ENCODE measurements at places on chromosomes 11 and 22. TPM values are rescaled to one million over a fixed set of nuclear protein-coding genes. Genes with fewer than 3 reads are reported as not detected.

Gene ZP1
- polyA plus RNA-seq, result not detected

Gene JRKL
- polyA plus RNA-seq, result 30.1 TPM

Gene CCDC116
- 0.46 TPM for polyA plus RNA-seq

Gene VWCE
- 2.4 TPM for polyA plus RNA-seq

Gene CDHR5
- 22.1 TPM for polyA plus RNA-seq

Gene ADAMTS15
- 41.4 TPM for polyA plus RNA-seq

Gene TMEM86A
- polyA plus RNA-seq, result 8.3 TPM

Gene TSPAN32
- 2.0 TPM for polyA plus RNA-seq

Gene LTBP3
- polyA plus RNA-seq, result 360 TPM

Gene VPREB1
- polyA plus RNA-seq, result not detected

Gene OR8D1
- polyA plus RNA-seq, result not detected

Gene PARVG
- polyA plus RNA-seq, result 2.1 TPM

Gene ZFPL1
- 36.5 TPM for polyA plus RNA-seq

Gene MMP27
- polyA plus RNA-seq, result not detected

Gene RABL2B
- 57.9 TPM for polyA plus RNA-seq

Gene SEZ6L
- polyA plus RNA-seq, result 1.3 TPM

Gene CSTF3
- 58.8 TPM for polyA plus RNA-seq

Gene OR52A1
- not detected for polyA plus RNA-seq

Gene MUC2
- polyA plus RNA-seq, result not detected

DNA sequence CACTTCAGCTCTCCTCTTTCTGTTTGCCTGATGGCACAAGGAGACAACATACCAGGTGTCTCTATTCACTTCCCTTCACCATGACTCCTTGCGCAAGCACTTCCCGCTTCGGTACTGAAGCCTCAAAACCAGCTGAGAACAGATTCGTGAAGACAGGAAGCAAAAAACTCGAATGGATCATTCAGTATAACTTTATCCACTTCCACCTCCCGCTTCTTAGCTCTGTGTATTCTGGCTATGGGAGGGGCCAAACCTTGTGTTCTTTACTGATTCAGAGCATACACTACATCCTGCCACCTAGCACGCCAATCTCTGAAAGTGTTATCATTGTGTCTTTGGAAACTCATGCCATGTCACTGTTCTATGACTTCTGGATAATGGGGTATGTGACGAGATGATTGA is 62.2 kb upstream of the ADA2 start:
- DNase-seq, result no peak

DNA sequence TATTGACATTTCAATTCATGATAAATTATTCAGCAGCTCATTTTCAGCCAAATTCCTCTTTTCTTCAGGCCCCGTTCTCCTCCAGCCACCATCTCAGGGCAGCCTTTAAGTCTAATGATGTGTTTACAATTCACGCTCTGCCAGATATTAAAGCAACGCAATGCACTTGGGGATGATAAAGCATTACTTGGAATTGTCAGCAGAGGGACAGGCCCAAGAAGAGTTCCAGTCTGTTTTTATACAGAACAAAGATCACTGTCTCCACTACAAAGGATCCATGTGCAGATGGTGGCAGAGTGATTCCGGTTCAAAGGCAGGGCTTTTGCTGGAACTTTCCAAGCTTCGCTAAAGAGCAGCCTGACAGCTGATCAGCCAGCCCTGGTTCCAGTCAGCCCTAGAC is 13.6 kb upstream of the GALNT18 start:
- no peak for DNase-seq

- DNase-seq, result no peak
Measured at GRCh38 chr22:47851586-47851985, 1089.1 kb downstream of the TBC1D22A start.

- DNase-seq, result no peak
Measured at GRCh38 chr11:85704967-85705366, 19.0 kb upstream of the CCDC89 start.

- DNase-seq, result no peak
Measured at GRCh38 chr22:40024201-40025061, 29.7 kb downstream of the FAM83F start.

DNA sequence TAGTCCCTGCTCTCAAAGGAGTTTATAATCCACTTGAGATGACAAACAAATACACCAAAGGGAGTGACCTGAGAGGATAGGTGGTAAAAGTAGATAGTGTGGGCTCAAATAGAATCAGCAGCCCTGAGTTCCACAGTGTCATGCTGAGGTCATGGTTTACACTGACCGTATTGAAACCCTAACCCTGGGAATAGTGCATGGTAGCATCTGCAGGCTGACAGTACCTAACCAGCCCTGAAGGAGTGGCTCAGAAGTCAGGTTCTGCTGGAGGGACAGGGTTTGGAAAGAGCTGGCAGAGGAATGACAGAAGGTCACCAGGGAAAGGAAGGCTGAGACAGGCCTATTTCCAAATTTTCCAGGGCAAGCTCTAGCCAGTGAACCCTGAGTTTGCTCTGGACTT is 9.2 kb upstream of the TMPRSS5 start:
- no peak for DNase-seq

DNA sequence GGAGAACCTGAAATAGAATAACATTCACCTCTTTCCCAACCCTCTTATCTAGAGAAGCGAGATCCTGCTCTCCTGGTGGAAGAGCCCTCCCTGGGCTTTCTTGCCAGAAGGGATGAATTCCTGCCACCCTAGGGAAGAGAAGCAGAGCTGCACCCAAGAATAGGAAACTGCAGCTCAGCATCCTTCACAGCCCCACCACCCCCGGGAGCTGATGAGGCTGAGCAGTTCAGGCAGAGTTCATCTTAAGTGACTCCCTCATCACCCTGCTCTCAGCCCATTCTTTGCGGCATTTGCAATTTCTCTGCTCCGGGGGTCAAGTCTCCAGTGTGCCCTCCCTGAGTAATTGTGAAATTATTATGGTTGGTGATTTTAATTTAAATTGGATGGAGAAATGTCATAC is 514.9 kb downstream of the BUD13 start:
- DNase-seq, result no peak

DNA sequence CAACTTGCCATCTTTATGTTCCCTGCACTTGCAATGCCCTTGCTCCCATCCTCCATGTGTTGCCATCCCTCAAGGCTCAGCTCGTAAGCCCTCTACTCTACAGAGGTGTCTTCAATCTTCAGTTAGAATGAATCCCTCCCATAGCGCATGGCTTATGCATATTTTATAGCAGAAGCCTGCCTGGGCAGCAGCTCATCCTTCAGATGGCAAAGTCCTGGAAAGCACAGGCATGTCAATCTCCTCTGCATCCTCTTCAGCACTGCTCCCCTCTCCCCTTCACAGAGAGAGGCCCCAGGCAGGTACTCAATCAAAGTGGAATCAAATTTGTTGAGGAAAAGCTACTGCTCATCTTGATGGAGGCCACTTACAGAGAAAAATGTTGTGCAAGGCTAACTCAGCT is 31.1 kb upstream of the ABCC8 start:
- DNase-seq, result no peak

GRCh38 chr11:67656278-67656922 is 5.9 kb upstream of the ACY3 start:
- no peak for DNase-seq

- no peak for DNase-seq
Measured at GRCh38 chr11:61325649-61326414, 7.1 kb downstream of the DDB1 start.

GRCh38 chr11:117925198-117925925 is 3.8 kb downstream of the TMPRSS13 start:
- DNase-seq, result no peak

DNA sequence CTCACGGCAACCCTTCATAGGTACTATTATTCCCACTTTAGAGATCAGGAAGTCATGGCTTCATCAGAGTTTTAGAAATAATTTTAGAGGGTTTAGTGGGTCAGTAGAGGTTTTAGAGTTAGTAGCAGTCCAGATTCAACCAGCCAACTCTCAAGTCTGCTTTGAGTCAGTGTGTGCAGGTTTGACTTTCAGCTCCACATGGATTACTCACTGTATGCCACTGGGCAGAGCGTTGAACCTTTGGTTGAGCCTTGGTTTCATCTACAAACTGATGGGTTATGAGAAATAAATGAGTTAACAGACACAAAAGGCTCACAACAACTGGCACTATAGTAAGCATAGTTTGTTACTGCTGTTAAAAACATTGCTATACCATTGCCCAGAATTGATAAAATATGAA is 19.0 kb upstream of the TP53AIP1 start:
- DNase-seq, result no peak

GRCh38 chr11:93895106-93895862 is 44.9 kb upstream of the VSTM5 start:
- DNase-seq, result peak; percentile 36

GRCh38 chr22:42500161-42500835 is 19.3 kb downstream of the RRP7A start:
- DNase-seq, result peak; percentile 56

DNA sequence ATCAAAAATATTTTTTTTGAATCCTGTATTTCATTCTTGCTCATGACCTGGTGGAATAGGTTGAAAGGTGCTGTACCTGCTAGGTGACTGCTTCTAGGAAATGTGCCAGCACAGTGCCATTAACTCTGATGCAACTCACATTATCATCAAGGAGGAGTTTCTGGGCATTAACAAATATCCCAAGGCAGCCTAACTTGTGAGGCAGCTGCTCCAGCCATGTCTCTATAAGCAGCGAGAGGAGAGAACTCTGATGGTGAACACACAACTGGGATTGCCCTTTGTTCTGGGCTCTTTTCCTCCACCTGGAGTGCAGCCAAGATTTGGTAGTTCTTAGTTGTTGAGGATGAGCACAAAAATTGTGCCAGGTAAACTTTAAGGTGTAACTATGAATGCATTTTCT is 25.6 kb downstream of the HEPHL1 start:
- DNase-seq, result no peak

DNA sequence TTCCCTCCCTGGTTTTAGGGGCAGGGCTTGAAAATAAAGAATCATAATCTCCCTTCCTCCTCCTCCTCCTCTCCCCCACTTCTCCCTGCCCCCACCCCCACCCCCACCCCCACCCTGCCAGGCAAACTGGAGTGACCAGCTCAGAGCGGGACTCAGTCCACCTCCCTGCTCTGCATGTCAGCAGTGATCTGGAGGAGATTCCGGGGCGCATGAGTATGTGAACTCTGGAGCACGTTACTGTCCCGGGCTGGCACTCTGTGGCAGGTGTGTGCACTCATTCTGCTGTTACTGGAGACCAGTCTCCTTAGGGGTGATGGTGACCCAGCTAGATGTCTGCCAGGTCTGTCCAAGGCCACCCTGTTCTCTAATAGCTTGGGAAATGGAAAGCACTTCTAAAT is 33.9 kb downstream of the MARK2 start:
- no peak for DNase-seq

DNA sequence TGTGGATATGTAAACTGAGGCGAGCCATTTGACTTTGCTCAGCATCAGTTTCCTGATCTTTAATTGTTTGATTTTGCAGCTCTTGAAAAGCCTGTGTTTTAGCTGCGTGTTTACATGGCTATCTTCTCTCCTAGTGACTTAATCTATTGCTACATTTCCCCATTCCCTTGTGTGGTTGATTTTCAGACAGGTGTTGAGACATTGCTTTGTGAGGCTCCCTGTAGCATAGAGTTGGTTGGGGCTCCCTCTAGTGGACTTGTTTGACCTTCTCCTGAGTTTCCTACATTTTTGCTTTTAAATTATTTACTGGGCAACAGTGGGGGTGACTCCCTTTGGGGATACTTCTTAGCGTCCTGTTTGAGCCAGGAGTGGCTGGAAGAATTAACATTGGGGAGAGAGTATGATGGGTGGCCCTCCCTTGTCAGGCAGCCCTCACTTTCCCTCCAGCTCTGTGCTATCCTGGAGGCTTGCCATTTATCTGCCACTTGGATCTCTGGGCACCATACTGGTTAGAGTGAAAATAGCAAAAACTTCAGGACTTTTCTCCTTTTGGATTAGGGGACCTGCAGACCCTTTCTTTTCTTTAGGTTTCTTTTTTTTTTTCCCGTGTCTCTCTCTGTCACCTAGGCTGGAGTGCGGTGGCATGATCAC is 9.2 kb upstream of the CBL start:
- DNase-seq, result no peak

DNA sequence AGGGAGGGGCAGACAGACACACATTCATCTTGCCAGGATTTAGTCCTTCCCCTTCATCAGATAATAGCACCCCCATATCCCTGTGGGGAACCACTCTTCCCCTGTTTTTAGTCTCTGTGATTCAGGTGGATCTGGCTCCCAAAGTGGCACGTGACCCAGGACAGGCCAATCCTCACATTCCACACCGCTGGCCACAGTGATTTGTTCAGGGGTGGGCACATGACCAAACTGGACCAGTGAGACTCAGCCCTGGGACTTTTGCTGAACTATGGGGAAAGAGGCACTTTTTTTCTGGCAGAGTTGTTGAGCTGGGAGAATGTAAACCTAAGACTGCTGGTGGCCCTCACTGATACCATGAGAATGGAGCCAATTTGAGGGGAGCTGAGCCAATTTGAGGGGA is 19.1 kb upstream of the KCNJ11 start:
- DNase-seq, result no peak

- no peak for DNase-seq
Measured at GRCh38 chr22:36224245-36224644, 15.1 kb downstream of the APOL2 start.

DNA sequence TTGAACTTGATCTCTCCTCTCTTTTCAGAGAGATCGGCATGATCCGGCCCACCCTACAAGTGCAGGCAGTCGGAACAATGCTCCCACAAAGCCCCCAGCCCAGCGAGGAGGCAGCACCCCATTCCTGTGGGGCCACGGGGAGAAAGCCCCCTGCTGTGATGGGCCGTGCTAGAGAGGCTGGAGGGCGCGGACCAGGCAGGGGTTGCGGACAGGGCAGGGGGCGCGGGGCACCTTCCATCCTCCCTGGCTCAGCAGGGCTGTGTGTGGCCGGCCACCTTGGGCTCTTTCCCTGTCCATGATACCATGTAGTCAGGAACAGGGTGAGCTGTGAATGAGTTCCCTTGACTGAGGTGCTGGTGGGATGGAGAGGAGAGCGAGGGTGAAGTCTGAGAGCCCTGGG is 379.8 kb downstream of the BRD1 start:
- DNase-seq, result no peak

- no peak for DNase-seq
Measured at GRCh38 chr11:63001456-63001855, 14.2 kb downstream of the SLC22A8 start.

GRCh38 chr22:25109878-25110595 is 89.6 kb upstream of the CRYBB3 start:
- no peak for DNase-seq

Measured in left renal pelvis (tissue), 4 donors.